ENCODE measurements at places on chromosomes 5 and 9.

GRCh38 chr9:13778631-13779030 is 499.1 kb upstream of the MPDZ start:
- DNase-seq, result no peak

- no peak for DNase-seq
These were observed 70.9 kb downstream of the TEX10 start for GRCh38 chr9:100281676-100282387.

GRCh38 chr5:54285686-54286085 is 24.7 kb downstream of the ARL15 start:
- DNase-seq, result no peak

GRCh38 chr5:170945275-170945674 is 83.5 kb downstream of the RANBP17 start:
- no peak for DNase-seq

DNA sequence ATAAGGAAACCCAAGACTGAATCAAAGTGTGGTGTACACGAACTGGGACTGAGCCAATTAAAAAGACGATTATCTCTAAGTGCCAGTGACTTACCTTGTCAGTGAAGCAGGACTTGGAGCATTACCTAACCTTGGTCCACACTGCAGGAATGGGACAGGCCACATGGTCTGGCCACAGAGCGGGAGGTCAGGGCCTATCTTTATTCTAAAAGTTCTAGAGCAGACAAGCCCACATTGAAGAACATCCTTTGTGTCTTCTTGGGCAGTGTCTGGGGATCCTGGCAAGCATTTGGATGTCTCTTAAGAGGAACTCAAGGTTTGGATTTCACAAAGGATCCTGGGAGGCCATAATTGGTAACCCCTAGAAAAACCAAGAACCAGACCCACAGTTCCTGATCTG is 16.5 kb downstream of the SPRY4 start:
- no peak for DNase-seq

DNA sequence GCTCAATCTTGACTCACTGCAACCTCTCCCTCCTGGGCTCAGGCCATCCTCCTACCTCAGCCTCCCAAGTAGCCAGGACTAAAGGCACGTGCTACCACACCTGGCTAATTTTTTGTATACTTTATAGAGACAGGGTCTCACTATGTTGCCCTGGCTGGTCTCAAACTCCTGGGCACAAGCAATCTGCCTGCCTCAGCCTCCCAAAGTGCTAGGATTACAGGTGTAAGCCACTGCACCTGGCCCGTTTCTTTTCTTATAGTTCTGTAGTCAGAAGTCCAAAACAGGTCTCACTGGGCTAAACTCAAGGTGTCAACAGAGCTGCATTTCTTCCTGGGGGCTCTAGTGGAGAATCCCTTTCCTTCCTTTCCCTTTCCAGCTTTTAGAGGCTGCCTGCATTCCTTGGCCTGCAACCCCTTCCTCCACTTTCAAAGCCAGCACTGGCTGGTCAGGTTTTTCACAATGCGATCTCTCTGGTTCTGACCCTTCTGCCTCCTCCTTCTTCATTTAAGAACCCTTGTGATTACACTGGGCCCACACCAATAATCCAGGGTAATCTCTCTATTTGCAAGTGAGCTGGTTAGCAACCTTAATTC is 16.3 kb downstream of the IRF1 start:
- no peak for DNase-seq

GRCh38 chr5:20077186-20077585 is 89.2 kb upstream of the CDH18 start:
- no peak for DNase-seq

DNA sequence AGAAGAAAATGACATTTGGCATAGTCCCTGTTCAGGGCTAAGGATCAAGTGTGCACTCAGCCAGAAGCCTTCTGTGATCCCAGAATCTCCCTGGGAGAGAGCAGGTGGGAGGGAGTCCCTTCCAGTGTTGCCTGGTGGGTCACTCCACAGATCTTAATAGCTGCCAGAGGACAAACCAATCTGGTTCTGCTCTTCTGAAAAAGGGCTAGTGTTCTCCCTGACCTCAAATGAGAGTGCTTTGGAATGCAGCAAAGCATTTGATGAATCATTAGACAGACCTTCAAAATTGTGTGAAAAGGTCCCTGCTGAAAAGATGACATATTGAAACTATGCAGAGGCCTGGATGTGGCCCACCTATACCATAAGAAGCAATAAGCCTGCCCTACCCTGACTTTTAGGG is 339.7 kb downstream of the TMEM232 start:
- no peak for DNase-seq

GRCh38 chr5:40321514-40321913 is 358.2 kb upstream of the PTGER4 start:
- DNase-seq, result no peak

DNA sequence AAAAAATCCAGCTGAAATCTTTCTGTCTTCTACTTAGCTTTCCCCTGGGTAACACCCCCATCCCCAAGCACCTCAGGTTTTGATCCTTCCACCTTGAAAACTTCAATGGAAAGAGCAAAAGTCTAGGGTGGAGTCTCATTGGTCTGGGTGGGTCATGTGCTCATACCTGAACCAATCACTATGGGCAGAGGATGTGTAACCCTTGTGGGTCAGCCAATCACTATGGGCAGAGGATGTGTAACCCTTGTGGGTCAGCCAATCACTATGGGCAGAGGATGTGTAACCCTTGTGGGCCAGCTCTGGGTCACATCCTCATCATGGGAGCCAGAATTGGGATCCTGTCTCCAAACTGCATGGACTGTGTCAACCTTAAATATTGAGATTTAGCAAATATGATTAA is 18.5 kb downstream of the NAIF1 start:
- DNase-seq, result no peak

DNA sequence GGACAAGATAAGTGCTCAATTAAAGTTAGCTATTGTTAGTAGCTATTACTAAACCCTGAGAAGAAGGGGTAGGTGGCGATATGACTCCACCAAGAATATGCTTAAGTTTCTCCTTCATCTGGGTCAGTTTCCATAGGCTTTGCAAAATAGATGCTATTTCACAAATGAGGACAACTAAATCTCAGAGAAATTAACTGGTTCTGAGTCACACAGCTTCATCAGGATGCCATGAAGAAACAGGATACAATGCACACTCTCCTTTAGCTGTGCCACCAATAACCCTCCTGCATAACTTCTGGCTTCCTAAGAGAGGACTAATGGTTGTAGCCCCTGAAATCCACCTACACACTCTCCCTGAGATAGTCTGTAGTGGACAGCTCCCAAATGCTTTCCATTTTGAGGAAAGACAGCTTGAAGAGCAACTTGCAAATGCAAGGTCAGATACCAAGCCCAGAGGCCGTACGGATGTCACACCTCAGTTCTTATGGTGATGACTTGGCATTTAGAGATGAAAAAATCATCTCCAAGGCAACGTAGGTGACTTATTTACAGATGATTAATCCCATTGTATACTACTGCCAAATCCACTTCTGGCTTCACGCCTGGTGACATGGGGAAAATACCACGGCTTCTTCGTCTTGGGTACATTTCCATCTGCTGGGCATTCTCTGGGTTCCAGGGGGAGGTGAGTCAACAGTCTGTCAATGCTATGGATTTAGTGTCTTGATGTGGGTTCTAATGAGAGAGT is 251.4 kb upstream of the IL12B start:
- DNase-seq, result no peak

- DNase-seq, result no peak
These were observed 3.3 kb downstream of the MEF2C start for GRCh38 chr5:88879724-88880123.

DNA sequence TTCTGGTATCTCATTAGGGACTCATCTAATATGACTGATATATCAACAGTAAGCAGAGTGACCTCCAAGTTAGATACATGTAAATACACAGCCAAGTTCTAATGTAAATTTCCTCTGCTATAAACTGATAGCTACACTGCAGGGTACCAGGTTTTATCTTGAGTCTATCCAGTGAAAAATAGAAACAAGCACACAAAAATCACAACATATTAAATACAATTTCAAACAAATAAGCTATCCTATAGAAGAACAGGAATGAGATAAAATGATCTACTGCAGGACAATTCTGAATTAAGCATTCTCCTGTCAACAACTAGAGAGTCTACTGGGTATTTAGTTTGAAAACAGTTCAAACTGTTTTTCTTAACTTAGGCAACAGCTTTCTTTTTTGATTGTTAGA is 42.7 kb downstream of the NR3C1 start:
- no peak for DNase-seq

GRCh38 chr5:58156361-58156760 is 303.5 kb downstream of the PLK2 start:
- DNase-seq, result no peak

DNA sequence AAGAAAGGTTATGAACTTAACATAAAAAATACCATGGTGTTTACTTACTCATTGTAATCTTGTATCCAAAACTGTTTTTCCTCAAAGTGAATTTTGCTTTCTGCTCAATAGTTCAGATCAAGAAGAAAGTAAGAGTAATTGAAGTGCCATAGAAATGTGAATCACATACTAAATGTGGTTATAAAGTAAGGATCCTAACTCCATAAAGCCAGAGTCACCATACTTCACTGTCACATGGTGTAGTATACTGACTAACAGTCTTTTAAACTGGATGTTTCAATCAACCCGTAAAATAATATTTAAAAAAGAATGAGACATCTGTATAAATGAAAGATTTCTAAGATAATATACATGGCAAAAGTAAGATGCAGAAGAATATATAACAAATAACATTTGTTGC is 72.1 kb downstream of the NIPBL start:
- DNase-seq, result no peak

DNA sequence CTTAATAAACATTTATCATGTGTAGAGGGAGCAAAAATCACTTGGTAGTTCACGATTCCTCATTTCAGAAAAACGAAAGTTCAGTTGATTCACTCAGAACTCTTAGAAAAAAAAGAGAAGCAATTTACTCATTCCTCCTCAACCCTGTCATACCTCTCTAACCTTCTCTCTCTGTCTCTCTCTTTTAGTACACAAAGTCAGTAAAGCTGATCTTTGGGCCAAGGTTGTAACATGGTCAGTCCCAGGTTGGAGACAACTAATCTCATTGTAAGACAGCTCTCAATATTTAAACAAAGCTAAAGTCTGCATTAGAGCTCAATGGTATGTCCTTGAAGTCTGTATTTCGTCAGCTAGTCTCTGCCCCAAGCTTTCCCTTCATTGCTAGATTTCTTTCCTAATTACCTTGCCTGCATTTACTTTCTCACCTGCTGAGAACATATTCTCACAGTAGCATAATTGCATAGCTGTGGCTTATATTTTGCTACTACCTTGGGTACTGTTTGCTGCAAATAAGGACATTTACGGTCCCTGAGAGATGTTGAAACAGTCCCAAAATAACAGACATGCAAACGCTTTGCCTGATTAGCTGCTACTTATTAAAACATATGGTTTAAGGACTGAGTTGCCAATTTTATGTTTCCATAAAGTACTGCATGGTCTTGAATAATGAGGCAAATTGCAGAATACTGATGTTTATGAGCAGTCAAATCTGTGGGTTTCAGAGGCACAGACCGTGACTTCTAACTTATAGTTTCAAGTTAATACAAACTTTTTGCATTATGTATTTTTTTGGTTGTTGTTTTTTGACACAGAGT is 138.3 kb downstream of the GPBP1 start:
- DNase-seq, result no peak

DNA sequence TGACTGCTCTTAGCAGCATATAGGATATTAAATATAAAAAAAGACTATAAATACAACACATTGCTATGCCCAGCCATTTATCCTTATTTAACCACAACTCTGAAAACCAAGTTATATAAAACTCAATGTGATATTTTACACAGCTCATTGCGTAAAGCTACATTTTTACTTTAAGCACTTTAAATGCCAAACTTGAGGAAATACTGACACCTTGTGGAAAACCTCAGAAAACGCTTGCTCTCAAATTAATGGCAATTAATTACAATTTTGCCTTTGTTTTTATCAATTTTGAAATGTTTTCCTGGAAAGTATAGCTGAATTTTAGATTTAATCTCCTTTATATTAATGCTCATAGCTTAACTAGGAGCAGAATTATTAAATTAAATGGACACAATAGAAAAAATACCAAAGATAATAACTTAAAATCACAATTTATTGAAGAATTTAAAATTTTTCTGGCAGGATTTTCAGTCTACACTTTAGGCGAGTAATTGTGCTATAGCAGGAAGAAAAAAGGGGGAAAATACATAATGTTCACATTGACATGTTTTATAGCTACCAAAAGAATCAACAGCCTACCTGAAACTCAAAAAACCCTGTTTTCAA is 25.2 kb upstream of the PLAC8L1 start:
- DNase-seq, result no peak

DNA sequence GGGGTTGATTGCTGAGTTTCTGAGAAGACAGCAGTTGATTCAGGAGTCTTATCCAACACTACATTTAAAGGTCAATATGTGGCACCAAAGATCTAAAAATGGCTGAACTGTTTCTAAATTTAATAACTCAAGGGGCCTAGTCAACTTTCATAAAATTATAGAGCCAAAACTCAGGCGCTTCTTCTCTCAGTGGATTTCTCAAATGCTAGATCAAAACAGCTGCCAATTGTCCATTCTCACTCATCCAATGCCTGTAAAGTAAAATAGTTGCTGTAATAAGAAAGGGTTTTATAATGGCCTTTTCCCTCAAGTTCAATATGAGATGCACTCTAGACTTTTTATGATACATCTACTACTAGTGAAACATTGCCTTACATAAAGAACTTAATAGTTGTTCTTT is 26.5 kb downstream of the ADAMTSL1 start:
- DNase-seq, result no peak

DNA sequence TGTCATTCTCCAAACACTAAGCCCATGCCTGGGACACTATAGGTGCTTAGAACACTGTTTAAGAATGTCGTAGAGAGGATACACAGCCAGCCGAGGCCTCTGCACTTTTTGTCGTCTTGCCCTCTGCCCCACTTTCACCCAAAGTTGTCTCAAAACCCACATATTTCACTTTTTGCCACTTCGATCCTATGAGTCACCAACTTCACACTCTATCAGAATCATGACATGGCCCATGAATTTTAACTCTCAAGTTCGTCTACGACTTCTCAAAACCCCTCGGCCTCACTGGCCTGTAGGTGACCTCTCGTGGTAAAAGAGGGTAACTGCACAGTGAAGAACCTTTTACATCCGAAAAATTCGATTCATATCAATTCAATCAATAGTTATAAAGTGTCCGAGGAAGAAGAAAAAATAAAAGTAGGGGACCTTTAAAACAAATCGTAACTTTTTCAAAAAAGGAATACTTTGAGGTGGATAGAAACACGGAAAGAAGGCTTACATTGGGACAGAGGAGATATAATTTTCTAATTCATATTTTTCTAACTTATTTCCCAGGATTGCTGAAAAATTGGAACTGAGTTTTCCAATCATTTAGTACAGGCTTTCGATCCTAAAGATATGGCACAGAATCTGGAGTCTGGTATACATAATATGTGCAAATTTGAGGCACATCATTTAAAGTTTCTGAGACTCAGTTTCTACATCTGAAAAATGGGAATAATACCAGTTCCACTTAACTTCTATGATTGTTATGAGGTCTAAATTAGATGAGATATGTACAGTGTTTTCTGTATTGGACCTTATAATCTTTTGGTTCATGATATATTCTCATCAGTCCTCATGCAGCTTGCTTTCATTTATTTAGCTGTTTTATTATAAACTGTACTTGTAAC is 122.6 kb downstream of the APBA1 start:
- no peak for DNase-seq

GRCh38 chr5:160271836-160272235 is 40.5 kb downstream of the CCNJL start:
- DNase-seq, result no peak

GRCh38 chr5:132822650-132823480 is 7.6 kb downstream of the SHROOM1 start:
- peak; percentile 33 for DNase-seq
